Effector memory CD4-positive, alpha-beta T cell (primary cell): ENCODE measurements at places on chromosomes 2 and 18.

DNA sequence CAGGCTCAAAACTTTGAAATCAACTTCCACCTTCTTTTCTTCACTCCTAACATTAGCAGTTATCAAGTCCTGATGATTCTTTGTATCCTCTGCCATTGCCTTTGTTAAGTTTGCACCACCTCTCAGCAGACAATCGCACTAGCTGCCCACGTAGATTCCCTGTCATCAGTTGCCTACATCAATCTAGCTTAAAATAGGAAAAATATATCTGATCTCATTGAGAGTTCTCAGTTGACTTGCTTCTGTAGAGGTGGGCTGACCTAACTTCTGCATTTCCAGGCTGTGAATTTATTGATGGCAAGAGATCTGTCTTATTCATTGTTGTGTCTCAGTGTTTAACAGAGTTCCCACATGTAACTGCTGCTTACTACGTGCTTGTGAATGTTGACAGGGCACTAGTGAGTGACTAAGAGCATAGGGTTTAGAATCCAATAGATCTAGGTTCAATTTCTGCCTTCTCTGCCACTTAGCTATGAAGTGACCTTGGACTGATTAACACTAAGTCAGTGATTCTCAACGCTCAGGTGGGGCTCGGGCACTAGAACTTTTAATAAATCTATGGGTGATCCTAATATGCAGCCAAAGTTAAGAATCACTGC lies 3.7 kb upstream of the INSIG2 start:
- DNase-seq, result no peak

DNA sequence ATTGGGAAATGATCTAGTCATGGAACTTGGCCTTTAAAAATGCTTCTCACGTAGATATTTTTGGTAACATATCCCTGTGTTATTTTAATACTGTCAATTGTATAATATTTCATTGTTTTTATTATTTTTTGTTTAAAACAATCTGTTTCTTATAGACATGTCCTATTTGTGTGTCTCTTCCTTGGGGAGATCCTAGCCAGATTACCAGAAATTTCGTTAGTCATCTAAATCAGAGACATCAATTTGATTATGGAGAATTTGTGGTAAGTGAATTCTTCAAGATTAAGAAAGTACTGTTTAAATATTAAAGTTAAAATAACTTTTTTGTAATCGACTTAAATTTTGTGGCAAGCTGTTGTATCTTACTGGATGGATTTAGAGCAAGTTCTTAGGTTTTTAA lies 34.9 kb downstream of the RNF138 start:
- no peak for DNase-seq

- DNase-seq, result no peak
These were observed 35.3 kb downstream of the CYP26B1 start for GRCh38 chr2:72112401-72112800.

- DNase-seq, result no peak
These were observed 24.5 kb upstream of the SMAD7 start for GRCh38 chr18:48975120-48975816.

GRCh38 chr2:112674229-112674628 lies 28.5 kb downstream of the SLC20A1 start:
- no peak for DNase-seq

DNA sequence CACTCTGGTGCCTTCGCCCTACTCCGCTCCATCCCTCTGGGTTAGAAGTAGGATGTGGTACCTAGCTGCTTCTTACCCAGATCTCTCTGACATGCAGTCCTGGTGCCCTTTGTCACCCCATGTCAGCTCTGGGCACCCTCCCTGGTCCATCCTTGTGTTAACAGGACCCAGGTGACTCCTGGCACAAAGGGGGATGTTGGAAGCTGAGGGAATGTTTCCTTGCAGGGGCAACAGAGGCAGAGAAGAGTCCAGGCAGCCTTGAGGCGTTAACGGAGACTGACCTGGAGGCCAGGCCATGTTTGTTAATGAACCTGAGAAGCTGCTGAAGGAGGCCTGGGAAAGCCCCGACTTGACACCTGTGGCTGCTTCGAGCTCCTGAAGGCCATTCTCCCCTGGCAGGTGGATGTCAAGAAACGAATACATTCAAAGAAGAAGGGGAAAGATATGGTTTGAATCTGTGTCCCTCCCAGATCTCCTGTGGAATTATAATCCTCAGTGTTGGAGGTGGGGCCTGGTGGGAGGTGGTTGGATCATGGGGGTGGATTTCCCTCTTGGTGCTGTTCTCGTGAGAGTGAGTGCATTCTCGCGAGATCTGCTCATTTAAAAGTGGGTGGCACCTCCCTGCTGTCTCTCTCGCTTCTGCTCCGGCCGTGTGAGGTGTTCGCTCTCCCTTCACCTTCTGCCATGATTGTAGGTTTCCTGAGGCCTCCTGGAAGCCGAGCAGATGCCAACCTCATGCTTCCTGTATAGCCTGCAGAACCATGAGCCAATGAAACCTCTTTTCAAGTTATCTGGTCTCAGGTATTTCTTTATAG lies 31.4 kb downstream of the NPPC start:
- no peak for DNase-seq

DNA sequence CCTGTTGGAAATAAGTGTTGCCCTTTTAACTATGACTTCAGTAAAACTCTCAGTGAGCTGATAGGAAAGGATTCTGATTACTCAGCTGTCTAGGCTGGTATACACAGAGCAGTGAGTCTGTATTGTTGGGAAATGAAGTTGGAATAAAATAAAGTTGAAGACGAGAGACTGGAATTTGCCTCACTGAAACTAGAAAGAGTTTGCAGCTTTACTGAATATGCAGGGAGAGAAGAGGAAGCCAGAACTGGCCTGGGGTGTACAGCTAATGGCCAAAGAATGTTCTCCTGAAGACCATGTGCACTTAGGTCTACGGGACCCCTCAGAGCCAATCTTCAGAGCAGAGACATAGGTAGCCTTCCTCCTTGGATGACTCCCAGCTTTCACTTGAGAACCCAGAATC lies 26.5 kb downstream of the EIF4E2 start:
- DNase-seq, result no peak

DNA sequence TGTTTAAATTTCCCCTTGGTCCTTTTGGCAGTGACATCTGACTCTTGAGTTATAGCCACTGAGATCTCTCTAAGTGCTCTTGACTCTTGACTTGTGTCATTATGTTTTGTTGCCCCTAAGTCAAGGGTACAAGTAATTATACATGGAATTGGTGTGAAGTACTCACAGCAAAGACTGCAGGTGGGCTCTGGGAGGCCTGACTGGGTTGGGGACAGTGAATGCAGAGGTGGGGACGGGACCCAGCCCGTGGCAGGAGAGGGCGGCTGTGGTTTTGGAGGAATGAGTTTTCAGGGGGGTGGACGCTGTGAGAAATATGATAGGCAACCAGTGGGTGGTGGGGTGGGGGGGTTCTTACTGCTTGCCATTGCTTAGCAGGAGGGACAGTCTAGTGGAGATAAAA lies 97.8 kb downstream of the NCK2 start:
- no peak for DNase-seq

DNA sequence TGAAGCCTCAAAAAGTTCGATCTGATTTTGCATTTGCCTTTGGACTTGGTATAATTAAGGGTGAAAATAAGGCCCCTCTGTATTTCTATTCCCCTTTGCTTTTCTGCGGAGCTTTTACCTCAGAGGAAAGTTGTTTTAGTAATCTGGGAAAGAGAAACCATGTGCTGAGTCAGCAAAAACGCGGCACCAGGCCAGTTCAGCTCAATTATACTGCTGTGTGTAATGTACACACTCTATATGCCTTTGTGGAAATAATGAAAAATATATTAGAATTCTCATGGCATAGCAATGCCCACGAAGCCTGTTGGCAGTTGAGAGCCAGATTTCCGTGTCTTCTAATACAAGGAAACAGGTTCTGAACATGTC lies 161.9 kb upstream of the SIX2 start:
- no peak for DNase-seq
